Activated CD4-positive, alpha-beta T cell treated with anti-CD3 and anti-CD28 coated beads for 1 hour (primary cell): ENCODE measurements at places on chromosomes 1 and 21.

GRCh38 chr1:116769104-116769452, 14.8 kb downstream of the CD2 start:
- no peak for DNase-seq

DNA sequence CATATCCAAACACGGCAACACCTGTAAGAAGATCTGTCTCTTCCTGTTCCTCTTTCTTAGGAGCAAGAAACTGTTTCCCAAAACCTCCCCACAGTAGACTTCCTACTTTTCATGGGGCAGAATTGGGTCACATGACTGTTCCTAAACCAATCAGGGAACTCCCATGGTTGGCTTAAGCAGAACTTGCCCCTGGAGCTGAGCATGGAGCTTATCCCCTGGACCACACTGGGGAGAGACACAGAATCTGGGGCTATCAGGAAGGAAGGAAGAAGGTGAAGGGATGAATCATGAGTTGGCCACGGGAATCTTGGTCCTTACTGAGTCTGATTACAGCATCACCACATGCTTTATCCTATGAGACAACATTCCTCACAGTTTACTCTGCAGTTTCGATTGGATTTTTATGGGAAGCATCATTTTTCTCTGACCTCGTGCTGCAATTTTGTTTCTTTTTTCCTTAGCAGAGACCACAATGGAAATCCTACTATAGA, 81.8 kb downstream of the CDC7 start:
- DNase-seq, result no peak

DNA sequence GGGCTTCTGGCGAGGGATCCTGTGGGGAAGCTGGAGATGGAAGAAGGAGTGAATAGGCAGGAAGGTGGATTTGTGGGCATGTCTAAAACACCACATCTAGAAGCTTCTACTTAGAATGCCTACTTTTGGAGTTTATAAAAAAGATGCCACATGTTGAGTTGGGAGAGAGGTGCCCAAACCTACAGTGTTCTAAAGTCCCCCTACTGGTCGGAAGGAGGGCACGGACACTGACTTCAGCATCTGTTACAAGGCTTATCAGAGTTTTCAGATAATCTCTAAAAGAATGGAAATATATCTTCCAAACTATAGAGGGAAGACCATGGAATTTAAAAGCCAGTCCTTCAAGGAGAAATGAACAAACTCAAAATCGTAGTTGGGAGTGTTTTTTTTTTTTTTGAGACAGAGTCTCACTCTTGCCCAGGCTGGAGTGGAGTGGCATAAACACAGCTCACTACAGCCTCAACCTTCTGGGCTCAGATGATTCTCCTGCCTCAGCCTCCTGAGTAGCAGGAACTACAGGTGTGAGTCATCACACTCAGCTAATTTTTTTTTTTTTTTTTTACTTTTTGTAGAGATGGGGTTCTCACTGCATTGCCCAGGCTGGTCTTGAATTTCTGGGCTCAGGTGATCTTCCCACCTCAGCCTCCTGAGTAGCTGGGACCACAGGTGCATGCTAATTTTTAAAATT, 14.8 kb downstream of the IBA57 start:
- DNase-seq, result no peak

DNA sequence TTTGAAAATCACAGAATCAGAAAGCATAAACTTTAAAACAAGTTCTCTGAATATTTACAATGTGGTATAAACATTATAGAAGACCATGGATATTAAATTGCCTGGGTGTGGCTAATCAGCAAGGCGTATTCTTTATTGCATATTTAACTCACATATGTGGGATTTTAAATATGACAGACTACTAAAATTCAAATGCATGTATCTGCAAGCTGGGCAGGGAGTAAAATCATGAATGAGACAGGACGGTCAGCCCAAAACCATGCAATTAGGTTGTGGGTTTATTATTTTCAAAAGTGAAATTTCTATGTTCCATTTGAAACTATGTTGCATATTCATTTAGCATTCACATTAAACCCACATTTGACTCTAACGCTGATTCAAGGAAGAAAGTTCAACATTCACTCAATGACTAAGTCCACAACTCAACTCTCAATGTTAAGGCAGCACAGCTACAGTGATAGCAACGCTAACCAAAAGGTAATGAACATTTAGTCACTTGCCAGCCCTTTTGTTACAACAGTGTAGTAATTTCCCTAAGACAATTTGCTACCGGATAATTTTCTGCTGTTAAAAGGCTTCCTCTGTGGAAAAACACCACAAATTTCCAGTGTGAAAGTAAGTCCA, 6.3 kb upstream of the SYNJ1 start:
- DNase-seq, result no peak

GRCh38 chr1:22268327-22268726, 125.4 kb upstream of the WNT4 start:
- DNase-seq, result no peak

- no peak for DNase-seq
Observed at GRCh38 chr1:44532567-44532944, 127.5 kb downstream of the RNF220 start.

DNA sequence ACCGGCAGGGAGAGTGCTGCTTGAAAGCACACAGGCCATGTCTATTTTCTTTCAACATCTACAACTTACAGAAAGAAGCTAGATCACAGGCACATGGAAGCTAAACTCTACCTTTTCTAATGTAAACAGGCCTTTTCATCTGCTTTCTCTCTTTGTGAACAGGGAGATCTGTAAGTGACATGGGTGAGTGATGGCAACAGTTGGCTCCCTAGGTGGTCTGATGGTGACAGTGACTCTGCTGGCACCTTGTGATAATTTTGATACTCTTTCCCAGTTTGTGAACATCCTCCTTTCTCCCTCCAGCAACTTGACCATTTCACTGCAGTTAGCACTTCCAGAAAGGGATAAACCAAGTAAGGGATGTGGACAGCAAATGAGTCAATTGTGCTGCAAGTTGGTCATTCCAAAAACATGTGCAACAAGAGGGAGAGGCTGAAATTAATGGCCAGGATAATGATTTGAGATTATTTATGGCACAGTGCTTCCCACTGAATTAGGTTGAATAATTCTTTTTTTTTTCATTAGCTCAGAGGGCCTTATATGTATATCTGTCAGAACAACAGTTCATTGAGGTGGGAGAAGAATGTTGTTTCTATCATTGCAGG, 89.5 kb downstream of the XCL2 start:
- DNase-seq, result no peak

DNA sequence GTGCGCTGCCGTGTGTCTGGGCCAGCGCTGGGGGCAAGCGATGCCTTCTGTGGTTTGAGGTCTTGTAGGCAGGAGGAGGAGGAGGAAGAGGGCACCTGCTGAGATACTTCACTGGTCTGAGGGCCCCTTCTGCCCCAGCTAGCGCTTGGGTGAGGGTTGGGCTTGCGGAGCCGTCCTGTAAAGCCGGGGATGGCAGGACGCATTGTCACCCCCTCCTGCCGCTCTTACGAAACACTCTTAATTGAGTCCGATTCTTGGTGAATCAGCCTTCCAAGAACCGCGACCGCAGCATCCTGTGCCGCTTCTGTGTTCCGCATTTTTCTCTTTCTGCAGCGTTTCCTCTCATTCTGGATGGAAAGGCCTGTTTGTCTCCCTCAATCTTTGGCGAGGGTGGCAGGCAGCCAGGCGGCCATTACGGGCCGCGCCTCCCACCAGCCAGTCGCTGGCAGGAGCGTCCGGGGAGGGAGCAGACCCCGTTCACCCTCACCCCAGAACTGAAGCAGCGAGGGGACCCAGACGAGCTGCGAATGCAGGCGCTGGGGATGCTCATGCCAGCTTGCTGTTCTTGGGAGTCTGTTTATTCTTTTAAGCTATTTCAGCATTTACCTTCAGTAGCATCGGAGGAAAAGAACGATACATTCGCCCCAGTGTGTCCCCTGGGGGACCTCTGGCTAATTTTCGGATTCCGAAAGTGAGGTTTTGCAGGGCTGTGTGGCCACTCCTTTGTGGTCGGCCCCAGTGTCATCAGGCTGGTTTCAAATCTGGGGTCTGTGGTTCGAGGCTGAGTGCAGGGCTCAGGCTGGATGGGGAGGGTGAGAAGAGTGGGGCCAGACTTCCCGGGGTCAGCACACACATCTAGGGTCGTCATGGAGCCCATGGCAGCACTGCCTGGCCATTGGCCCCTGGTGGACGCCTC, 62.7 kb downstream of the SKI start:
- peak; percentile 59 for DNase-seq

DNA sequence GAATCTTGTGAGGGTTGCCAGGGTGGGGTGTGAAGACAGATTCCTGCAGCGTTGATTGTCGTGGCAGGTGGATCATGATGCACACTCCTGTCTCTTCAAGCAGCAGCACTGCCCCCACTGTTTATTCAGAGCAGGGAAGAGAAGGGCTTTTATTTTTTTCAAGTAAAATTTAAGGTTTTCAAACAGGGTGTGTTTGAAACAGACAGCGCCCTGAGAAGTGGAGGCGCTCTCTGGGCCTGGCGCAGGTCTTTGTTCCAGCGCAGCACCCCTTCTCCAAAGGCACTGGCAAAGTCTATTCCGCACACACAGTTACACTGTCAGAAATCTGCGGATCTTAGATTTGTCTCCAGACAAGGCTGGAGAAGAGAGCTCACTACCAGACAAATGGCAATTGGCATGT, 7.0 kb downstream of the C1orf53 start:
- DNase-seq, result no peak

DNA sequence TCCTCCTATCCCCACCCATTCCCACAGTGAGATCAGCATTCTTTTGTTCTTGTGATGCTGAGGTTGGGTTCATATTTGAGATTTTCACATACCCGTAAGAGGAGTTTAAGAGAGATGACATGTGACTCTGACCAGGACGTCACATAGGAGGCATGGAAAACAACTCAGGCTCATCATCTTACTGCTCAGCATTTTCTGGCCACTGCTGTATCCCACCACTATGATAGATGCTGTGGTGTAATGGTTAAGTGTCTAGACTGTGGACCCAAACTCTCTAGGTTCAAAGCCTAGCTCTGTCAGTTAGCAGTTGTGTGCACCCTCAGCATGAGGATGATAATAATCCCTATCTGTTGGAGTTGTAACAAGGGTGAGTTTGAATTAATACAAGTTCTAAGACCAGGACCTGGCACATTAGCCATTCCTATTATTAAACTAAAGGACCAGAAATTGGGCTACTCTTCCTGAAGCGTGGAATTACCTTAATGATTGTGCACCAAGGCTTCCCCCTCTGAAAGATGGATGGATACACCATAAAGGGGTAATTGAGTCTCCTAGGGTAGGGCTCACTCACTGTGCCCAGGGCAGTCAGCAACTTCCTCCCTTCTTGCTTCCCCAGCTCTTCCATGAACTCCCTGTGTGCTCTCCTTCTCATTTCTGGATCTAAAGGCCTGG, 40.9 kb downstream of the LGR6 start:
- no peak for DNase-seq

DNA sequence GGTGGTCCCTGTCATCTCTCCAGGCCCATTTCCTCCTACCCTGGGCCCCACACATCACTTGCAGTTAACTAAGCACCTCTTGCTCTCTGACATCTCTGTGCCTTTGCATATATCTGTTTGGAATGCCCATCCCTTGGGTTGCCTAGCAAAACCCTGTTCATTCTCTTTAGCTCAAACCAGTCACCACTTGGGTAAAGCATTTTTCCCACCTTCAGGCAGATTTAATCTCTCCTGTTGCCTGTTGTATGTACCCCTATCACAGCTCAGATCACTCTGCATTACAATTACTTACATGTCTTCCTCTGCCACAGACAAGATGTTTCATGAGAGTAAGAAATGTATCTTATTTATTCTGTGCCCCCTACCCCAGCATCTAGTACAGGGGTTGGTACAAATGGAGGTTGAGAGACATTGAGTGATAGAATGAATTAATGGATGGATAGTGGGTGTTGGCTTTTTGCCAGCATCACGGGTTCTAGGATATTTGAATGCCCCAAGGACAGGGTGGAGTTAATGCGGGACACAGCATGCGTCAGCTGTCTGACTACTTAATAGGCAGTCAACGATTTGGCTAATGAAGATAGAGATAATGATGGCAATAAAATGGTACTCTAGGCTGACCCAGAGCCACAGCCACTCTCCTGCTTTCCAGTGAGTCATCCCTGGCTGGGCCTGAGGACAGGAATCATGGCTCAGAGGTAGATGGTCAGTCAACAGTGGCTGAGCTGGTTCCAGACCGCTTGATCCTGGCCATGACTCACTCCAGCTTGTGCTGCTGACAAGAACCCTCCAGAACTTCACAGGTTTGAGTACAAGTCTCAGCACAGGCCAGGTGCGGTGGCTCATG, 6.5 kb downstream of the NR0B2 start:
- no peak for DNase-seq

GRCh38 chr21:15421947-15422346, 307.8 kb upstream of the USP25 start:
- no peak for DNase-seq

GRCh38 chr1:200294241-200294640, 115.6 kb downstream of the ZNF281 start:
- no peak for DNase-seq

GRCh38 chr1:85347908-85348307, 71.5 kb upstream of the BCL10 start:
- no peak for DNase-seq

DNA sequence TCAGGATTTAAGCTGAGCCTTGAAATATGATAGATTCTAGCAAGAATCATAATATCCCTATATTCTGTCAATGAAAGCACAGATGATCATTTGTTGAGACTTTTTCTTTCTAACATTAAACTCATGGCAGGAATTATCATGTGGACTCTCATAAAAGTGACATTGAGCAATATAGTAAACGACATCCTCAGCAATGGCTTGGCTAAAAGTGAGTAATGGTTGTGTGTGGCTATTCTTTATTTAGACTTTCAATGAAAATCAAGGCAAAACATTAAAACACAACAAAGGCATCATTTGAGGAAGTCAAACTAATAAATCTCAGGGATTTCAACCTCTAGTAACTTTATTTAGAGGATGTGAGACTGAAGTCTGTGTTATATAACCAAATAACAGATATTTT, 257.8 kb upstream of the ADGRL4 start:
- DNase-seq, result no peak

DNA sequence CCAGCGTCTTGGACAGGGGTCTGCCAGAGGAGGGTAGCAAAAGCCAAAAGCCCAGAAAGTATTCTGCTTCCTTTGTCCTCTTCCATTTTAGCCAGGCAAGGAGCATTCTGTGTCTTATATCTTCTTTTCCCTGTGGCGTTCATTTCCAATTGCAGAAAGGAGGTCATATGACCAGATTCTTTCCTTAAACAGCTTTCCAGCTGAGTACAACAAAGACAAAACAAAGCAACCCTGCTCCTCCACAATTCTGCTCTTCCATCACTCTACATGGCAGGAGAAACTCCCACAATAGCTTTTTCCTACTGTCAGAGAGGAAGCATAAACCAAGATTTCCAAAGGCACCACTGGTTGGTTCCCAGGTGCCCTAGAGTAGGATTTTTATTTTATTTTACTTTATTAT, 19.7 kb downstream of the ENSA start:
- DNase-seq, result no peak

DNA sequence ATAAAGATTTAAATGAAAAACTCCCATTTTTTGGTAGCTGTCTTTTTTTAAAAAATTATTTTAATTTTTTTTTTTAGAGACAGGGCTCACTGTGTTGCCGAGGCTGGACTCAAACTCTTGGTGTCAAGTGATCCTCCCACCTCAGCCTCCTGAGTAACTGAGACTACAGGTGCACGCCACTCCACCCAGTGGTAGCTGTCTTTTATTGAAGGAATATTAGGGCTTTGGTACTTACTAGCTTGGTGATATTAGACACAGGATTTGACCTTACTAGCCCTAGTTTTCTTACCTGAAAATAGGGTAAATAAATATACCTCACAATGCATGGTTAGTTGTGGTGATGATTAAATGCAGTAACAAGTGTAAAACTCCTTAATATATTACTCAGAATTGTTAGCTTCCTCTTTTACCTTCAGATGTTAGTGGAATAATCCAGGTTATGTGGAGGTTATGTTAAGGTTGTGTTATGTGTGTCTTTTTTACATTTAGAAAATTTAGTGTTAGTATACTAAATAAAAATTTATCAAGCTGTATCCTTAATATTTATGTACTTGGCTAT, 66.8 kb downstream of the PHACTR4 start:
- DNase-seq, result no peak
